COR-L47 (cell line): ENCODE measurements at places on chromosomes 16 and 17.

- no peak for DNase-seq
Measured at GRCh38 chr17:38326996-38327792, 16.6 kb downstream of the GPR179 start.

- DNase-seq: no peak
Measured at GRCh38 chr16:20676268-20676825, 21.1 kb downstream of the ACSM1 start.

- peak; percentile 52 for DNase-seq
Measured at GRCh38 chr16:51072591-51072990, 78.5 kb downstream of the SALL1 start.

DNA sequence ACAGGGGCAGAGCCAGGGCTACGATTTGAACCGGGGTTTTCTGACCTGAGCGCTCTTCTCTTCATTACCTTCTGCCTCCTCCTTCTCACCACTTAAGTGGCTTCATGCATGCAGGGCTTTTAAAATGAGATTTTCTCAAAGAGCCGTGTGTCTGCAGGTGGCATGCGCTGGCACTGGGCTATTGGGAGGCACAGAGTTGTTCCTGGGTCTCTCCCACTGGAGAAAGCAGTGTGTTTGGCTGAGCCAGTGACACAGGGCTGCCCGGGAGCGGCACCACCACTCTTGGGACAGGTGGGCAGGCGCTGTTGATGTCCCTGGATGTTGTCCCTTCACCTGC lies 218.8 kb upstream of the CHMP6 start:
- no peak for DNase-seq

- no peak for DNase-seq
Measured at GRCh38 chr17:1646199-1646875, 805 bp upstream of the SCARF1 start.

- DNase-seq: no peak
Measured at GRCh38 chr17:30495586-30495985, 18.4 kb downstream of the GOSR1 start.

DNA sequence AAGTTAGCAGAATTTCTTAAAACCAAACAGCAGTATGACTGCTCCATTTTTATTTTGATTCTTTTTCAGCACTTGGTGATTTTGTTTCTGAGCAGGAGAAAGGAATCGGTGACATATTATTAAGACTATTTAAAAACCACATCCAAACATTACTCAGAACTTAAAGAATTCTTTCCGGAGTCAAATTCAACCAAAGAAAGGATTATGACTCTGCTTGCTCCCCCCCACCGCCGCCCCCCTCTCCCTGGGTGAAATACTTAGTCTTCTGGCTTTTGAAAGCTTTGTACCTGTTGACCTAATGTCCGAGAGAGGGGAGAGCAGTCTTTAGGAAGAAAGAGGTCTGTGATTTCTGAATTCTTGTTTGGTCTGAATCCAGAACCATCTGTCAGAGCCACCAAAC lies 17.9 kb upstream of the COL1A1 start:
- DNase-seq: no peak

- no peak for DNase-seq
Measured at GRCh38 chr17:38425031-38425430, 3.2 kb upstream of the ARHGAP23 start.

GRCh38 chr16:77112746-77113145 lies 78.2 kb upstream of the MON1B start:
- no peak for DNase-seq

DNA sequence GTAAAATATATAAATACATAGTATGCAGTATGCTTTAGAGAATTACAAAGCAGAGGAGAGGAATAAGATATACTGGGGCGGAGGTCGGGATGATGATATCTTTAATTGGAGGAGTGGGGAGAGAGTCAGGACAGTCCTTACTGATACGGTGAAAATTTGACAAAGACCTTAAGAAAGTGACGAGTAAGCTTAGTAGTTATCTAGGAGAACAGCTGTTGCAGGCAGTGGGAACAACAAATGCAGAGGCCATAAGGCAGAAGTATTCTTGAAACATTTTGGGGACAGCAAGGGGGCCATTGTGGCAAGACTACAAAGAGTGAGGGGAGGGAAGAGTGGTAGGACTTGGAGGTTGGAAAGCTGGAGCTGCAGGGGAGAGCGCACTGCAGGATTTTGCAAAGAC lies 22.3 kb upstream of the CDC6 start:
- DNase-seq: no peak

DNA sequence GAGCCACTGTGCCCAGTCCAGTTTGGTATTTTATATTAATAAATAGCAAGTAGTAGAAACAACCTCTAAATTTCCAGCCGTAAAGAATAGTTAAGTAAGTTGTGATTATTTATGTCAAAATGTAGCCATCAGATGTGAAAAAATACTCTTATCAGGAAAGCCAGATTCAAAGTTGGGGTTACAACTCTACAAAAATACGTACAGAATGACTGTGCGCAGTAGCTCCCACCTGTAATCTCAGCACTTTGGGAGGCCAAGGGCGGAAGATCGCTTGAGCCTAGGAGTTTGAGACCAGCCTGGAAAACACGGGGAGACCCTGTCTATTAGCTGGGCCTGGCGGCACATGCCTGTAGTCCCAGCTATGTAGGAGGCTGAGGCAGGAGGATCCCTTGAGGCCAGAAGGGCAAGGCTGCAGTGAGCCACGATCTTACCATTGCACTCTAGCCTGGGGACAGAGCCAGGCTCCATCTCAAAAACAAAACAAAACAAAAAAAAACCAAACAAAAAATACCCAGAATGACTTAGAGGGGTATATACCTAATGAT lies 1.7 kb downstream of the PDP2 start:
- no peak for DNase-seq

DNA sequence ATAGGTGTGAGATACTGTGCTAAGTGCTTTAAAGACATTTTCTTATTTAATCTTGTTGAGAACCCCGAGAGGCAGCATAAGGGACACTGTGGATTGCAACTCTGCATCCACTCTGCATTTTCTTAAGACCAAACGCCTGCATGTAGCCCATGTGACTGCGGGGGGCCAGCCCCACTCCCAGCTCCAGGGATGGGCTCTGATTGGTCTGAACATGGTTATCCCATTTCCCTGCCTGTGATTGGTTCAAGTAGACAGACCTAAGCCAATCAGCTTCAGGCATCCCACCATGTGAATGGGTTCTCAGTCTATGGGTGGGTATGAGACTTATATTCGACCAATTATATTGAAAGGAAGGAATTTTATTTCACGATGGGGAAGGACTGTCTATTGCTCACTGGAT lies 33.2 kb upstream of the USP7 start:
- DNase-seq: no peak

- DNase-seq: no peak
Measured at GRCh38 chr17:10155371-10156076, 42.9 kb downstream of the GAS7 start.

DNA sequence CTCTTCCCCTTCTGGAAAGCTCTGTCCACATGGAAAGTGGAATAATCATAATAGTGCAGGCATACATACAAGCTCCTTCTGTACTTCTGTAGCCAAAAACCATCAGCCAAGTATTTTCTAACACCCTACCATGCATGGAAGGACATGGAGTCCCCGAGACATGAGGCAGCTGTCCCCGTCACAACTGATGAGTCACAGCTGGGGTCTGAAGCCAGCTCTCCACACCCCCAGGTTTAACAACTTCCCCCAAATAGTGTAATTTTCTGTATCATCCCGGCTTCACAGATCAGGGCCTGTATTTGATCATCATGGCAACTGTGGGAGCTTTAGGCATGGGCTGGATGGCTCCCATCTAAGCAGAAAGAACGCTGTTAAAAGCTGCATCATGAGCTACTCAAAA lies 16.6 kb downstream of the C16orf96 start:
- DNase-seq: no peak

- DNase-seq: no peak
Measured at GRCh38 chr16:50542703-50543102, 5.5 kb upstream of the NKD1 start.

DNA sequence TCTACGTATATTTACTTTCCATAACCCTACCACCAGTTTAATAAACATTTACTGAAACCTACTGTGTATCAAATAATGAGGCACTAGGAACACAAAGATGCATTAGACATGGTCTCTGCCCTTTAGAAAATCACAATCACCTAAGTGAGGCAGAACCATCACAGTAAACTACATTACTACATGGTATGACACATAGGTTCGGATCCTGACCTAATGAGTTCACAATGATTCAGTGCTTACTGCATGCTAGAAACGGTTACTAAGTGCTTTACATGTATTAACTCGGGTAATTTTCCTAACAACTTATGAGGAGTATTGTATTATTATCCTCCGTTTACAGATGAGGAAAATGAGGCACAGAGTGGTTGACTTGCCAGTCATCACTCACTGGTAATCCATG lies 5.2 kb upstream of the SYNRG start:
- DNase-seq: no peak

DNA sequence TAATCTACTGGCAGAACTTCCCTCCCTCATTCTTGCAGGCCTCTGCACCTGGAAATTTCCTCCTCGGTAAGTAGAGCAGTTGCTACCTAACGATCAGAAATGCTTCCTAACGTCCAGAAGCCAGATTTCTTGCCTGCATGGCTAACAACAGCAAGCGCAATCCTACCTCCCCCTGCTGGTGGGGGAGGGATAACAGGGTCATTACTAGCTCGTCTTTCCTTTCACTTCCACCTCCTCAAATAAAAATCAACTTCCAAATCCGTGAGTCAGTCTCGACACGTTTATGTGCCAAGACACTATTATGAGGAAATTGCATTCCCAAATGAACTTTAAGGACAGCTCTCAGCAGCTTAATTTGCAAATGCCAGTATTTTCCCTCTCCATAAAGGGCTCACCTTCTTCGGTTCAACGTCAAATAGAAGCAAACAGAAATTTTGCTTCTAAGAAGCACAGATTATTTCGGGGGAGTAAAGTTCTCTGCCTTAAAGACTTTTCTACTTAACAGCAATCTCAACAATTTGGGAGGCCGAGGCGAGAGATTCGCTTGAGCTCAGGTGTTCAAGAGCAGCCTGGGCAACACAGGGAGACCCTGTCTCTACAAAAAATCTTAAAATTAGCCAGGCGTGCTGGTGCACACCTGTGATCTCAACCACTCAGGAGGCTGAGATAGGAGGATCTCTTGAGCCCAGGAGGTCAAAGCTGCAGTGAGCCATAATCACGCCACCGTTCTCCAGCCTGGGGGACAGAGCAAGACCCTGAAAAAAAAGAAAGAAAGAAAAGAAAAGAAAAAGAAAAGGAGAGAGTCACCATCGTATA lies 188.6 kb upstream of the PSMD7 start:
- DNase-seq: no peak

DNA sequence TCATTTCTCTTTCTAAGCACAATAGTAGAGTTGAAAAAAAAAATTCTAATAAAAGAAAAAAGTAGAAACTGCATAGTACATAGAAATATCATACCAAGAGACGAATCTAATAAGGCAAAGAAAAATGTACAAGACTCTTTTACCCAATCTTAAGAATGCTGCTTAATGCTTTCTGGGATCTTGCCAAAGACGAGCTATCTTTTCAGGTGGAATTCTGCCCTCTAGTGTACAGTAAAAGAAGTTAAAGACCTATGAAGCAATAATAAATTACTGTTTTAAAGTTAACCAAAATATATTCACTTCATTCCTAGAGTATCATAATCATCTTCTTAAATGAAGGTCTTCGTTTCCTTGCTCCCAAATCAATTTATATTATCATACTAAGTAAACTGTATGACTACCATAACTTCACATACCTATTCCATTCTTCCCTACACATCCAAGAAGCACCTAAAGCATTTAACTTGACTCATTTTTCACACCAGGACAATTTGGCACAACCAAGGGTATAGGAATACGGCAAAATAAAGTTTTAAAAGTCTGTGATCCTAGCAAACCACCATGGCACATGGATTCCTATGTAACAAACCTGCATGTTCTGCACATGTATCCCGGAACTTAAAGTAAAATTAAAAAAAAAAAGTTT lies 47.7 kb downstream of the CFDP1 start:
- peak; percentile 55 for DNase-seq

DNA sequence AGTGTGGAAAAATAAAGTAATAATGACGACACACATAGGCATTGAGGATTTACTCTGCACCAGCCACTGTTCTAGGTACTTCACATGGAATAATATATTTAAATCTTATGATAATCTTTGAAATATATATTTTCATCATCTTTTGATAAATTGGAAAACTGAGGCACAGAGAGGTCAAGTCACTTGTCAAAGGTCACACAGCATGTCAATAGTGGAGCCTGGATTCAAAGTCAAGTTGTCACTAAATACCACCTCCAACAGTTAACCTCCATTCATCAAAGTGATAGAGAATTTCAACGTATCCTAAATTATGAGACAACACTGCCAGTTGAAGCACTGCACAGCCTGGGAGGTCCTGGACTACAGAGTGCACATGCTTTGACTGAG lies 121.7 kb downstream of the IRX5 start:
- DNase-seq: no peak

- no peak for DNase-seq
Measured at GRCh38 chr17:50785946-50786570, 18.7 kb upstream of the ANKRD40CL start.

DNA sequence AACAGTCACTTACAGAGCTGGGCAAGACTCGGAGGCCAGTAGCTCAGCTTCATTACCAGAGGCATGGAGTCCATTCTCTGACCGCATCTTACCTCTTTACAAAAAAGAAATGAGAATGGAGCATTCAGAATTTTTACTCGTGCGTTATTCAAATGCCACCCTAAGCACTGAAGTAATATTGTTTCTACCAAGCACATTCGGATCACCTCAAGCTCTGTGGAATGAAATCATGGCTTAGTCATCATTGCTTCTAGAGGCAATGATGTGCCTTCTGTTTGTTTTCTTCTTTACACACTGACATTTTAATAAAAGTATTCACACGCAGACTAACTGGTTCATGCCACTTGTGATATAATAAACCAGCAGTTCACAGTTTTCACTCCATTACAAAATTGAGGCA lies 206.8 kb downstream of the PHKB start:
- no peak for DNase-seq

DNA sequence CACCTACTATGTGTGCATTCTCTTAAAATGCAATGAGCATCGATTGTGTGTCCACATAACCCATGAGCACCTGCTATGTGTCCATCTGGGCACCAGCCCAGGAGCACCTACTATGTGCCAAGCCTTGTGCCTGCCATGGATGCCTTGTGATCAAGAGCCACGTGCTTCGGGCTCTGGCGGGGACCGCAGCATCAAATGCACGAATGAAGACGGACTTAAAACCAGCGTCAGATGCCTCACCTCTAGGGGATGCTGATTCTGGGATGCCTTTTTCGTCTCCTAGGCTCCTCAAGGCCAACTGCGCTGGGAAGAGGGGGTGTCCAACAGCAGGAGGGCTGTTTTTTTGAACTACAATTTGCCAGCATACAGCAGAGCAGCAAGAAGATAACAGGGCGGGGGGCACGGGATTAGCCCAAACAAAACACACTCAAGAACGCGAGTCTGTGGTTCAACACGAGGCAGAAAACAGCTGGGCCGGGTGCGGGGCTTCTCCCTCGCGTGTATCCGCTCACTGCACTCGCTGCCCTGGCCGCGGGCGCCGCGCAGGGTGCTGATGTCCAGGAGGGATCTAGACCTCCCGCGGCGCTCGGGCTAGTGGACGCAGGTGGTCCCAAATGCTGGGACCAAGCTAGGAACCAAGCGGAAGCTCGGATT lies 1.2 kb upstream of the GLIS2 start:
- no peak for DNase-seq

- DNase-seq: no peak
Measured at GRCh38 chr16:69867784-69868560, 83.2 kb upstream of the CLEC18A start.

- DNase-seq: no peak
Measured at GRCh38 chr17:41882756-41883155, 17.5 kb upstream of the KLHL11 start.
